ENCODE measurements at places on chromosomes 5 and 9. TPM values are rescaled to one million over a fixed set of nuclear protein-coding genes. Genes with fewer than 3 reads are reported as not detected.
A peak's percentile ranks its signal among the peaks of the same experiment; 100 is the strongest.

Gene C8G
- not detected for total RNA-seq

Gene FAM163B
- total RNA-seq: not detected

Gene FREM1
- total RNA-seq: 0.20 TPM

Gene ANKRD18B
- total RNA-seq: 10.0 TPM

Gene OTULINL
- total RNA-seq: 0.88 TPM

Gene CCDC152
- total RNA-seq: not detected

Gene PDLIM4
- 26.9 TPM for total RNA-seq

Gene HDHD3
- total RNA-seq: 41.2 TPM

Gene PCDHGC5
- total RNA-seq: 1.0 TPM

Gene CLTA
- total RNA-seq: 169 TPM

- no peak for ATAC-seq
Measured at GRCh38 chr9:3386753-3387152, 139.0 kb downstream of the RFX3 start.

GRCh38 chr5:100777680-100778300 is 125.3 kb downstream of the ST8SIA4 start:
- ATAC-seq: peak; percentile 51

GRCh38 chr9:107928701-107929371 is 439.3 kb upstream of the KLF4 start:
- ATAC-seq: no peak

- no peak for ATAC-seq
Measured at GRCh38 chr5:100694100-100694499, 158.9 kb downstream of the FAM174A start.

DNA sequence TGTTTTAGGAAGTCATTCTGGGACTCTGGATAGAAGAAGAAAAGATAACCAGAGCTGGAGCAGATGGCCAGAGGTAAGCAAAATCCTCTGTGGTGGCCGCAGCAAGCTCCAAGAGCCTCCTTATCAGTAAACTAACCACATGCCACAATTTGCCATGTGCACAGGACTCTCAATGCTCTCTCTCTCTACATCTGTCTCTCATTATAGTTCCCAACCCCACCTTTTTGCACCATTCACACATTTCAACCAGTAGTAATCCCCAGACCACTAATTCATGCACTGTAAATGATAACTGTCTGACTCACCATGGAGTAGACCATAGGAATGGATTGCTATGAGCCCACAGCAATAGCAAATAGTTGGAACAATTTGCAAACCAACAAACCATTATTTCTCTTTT is 526.1 kb downstream of the TLR4 start:
- ATAC-seq: no peak

- ATAC-seq: no peak
Measured at GRCh38 chr9:138112791-138113600, 235.4 kb downstream of the CACNA1B start.

GRCh38 chr9:88322906-88323566 is 65.2 kb upstream of the SPIN1 start:
- peak; percentile 18 for ATAC-seq

DNA sequence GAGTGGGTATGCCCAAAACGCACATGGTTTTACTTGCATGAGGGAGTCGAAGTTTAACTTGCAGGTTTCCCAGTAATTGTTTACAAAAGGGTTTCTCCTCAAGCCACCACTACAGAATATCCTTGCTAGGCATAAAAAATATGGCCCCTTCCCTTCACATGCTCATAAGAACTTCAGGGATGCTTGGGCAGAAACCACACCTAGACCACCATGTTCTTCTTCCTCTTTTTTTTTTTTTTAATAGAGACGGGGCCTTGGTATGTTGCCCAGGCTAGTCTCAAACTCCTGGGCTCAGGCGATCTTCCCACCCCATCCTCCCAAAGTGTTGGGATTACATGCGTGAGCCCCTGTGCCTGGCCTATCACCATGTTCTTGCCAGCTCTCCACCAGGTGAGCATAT is 18.6 kb upstream of the PLIN2 start:
- ATAC-seq: no peak

GRCh38 chr5:67149057-67149950 is 47.3 kb downstream of the CD180 start:
- no peak for ATAC-seq

DNA sequence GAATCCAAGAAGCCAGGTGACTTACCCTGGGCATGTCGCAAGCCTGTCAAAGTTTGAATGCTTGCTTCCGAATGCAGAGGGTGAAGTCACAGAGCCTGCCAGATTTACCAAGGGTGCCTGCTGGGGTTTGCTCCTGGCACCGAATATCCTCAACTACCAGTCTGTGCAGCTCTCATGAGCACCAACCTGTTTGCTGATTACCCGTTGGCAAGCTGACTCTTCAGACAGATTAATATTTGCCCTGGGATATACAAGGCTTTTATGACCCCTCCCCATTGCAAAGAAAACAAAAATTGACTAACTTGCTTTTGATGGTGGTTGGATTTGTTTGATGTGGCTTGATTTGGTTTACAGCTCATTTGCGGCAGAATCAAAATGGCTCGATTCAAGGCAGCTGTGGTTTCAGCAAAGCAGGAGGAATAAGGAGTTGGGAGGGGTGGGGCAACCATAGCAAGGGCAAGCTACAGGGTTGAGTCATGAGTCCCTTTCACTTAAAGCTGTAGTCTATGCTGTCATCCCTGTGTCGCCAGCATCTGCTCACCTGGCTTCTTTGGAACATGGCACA is 82.3 kb upstream of the AGXT2 start:
- peak; percentile 94 for ATAC-seq

- ATAC-seq: no peak
Measured at GRCh38 chr9:98780059-98780749, 16.2 kb downstream of the ANKS6 start.

- ATAC-seq: no peak
Measured at GRCh38 chr9:93096811-93097382, 880 bp downstream of the CARD19 start.

- no peak for ATAC-seq
Measured at GRCh38 chr5:65874241-65874640, 52.1 kb upstream of the ERBIN start.

DNA sequence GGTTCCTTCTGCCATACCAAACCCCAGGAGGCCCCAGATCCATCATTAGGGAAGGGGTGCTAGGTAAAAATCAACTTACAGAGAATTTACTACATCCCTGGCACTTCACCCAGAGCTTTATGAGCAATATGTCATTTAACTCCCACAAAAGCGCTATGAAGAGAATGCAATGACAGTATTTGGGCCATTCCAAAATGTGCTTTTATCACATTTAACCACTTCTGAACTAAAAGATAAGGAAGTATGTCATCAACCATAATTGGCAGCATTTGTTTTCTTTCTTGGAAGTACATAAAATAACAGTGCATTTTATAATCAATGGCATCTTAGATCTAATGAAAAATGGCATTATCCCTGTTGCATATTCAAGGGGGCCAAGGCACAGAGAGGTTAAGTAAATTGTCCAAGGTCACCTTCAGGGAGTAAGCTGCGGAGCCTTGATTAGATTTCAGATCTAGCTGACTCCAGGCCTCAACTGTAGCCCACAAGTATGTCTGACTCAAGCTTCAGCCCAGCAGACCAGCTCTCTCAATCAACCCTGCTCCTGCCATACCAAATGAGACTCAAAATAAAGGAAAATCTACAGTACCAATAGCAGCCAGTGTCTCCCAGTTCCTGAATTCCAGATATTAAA is 16.5 kb downstream of the SH3TC2 start:
- no peak for ATAC-seq

DNA sequence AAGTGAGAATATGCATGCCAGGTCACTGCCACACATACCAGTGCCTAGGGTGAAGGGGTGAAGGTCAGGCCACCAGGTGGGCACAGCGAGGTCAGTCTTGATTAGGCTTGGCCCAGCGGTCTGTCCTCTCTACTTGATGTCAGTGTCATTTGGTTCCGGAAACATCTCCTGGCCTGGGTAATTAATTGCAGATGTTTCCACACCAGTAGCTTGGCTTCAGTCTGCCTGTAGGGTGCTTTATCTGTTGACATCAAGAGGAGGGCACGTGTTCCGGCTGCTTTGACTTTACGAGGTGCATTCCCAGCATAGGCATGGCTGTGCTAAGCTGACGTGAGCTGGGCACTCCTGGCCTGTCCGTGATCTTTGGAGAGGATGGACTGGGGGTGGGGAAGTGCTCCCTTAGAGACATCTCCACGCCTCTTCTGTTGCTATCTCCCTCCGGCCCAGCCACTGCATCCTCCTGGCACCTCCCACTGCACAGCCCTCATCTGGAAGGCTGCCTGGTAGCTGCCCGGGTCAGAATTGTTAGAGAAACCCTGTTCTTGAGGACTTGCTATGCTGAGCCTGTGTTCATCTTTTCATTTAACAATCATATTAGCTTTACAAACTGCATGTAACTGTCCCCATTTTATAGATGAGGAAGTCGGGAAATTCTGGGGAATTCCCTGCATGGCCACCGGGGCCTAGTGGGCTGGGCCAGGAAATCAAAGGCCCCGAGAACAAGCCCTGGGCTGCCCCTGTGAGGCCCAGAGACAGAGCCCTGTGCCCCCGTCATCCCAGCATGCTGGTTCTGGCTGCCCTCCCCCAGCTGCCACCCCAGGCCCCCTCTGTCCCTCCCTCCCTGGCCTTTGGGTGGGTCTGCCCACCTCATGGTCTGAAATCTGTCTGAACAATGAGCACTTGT is 29.1 kb downstream of the JADE2 start:
- peak; percentile 38 for ATAC-seq

DNA sequence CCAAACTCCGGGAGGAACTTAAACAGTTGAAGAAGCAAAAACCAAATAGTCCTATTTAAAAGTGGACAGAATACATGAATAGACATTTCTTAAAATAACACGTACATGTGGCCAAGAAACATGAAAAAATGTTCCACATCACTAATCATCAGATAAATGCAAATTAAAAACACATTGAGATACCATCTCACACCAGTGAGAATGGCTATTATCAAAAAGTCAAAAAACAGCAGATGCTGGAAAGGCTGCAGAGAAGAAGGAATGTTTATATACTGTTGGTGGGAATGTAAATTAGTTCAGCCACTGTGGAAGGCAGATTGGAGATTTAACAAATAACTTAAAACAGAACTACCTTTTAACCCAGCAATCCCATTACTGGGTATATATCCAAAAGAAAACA is 283.0 kb upstream of the IZUMO3 start:
- no peak for ATAC-seq

DNA sequence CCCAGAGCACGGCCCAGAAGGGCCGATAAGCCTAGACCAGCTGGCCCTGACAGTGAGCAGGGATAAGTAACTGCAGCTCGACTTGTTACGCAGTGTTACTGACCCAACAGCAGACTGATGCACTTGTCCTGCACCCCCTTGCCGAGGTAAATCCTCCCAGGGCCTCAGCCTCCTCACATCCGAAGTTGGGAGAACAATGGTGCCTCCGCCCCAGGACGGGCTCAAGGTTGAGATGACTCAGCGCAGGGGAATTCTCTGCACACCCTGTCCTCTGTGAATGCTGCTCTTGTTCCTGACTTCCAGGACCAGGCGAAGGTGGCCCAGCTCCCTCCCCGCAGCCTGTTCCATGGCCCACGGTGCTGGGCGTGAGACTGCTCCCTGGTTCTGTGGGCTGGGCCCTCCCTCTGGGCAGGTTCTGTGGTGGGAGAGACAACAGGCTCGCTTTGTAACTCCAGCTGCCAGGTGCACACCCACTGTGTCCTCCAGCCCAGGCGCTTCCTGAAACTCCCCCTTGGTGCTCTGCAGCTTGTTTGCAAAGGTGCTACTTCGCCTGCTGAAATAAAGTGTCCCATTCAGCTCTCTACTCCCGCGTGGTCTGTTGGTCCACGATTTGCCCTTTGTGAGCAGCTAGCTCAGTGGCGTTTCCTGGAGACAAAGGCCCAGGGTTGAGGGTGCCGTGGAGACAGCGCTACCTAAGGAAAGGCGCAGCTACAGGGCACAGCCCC is 40.1 kb upstream of the SLC6A19 start:
- peak; percentile 90 for ATAC-seq

- no peak for ATAC-seq
Measured at GRCh38 chr5:154273963-154274827, 83.7 kb downstream of the GALNT10 start.

GRCh38 chr5:151414536-151414935 is 32.9 kb upstream of the SLC36A1 start:
- ATAC-seq: no peak

GRCh38 chr9:26813247-26813646 is 79.4 kb downstream of the CAAP1 start:
- ATAC-seq: no peak

Measured in esophagus mucosa (tissue), 1 donor.